ENCODE measurements at places on chromosomes 2 and 18. TPM values are rescaled to one million over a fixed set of nuclear protein-coding genes. Genes with fewer than 3 reads are reported as not detected.

The MYL1 gene
- 0.45 TPM for polyA plus RNA-seq

The ADAM17 gene
- polyA plus RNA-seq: 5.5 TPM

The ANKAR gene
- polyA plus RNA-seq: 6.6 TPM

The OR6B2 gene
- polyA plus RNA-seq: not detected

The MROH2A gene
- 1.1 TPM for polyA plus RNA-seq
